ENCODE measurements at places on chromosomes 7 and 10. TPM values are rescaled to one million over a fixed set of nuclear protein-coding genes. Genes with fewer than 3 reads are reported as not detected.

- no peak for DNase-seq
Measured at GRCh38 chr7:151877911-151878835, 1.3 kb upstream of the PRKAG2 start.

DNA sequence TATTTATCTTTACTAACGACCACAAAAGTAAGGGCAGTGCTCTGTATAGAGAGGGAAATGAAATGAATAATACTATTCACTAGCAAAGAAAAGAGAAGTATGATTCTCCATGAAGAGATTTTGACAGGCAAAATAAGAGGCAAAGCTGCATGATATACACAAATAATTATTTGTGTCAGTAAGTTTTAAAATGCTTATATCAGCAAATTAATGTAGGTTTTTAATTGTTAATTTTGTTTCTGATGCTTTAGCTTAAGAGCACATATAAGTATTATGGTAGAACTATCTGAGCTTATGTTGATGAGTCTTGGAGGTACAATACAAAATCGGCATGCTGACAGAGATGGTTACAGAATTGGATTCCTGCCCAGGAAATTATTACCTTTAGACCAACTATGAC, 383.1 kb upstream of the VSTM2A start:
- DNase-seq, result no peak

The LOXL4 gene
- not detected for total RNA-seq

DNA sequence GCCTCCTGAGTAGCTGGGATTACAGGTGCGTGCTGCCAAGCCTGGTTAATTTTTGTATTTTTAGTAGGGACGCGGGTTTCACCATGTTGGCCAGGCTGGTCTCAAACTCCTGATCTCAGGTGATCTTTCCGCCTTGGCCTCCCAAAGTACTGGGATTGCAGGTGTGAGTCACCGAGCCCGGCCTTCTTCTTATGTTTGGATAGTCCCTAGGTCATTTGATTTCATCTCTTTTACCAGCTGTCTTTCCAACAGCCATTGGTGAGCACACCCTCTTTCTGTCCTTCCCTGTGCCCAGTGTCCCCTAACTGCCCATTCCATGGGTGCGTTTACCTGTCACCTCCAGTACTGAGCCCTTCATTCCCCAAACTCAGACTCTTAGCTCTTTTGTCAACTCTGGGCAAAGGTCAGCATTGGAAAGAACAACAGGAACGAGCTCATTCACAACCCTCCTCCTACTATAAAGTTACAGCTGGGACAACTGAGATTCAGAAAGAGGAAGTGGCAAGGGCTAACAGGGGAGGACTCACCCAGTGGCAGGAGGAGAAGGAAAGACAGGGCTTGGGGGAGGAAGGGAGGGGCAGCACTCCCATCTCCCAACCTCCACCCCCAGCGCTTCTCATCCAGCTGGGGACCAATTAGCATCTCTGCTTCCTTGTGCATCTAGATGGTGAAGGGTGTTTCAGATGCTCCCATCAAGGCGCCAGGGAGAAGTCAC, 5.6 kb downstream of the SSC4D start:
- DNase-seq, result no peak

DNA sequence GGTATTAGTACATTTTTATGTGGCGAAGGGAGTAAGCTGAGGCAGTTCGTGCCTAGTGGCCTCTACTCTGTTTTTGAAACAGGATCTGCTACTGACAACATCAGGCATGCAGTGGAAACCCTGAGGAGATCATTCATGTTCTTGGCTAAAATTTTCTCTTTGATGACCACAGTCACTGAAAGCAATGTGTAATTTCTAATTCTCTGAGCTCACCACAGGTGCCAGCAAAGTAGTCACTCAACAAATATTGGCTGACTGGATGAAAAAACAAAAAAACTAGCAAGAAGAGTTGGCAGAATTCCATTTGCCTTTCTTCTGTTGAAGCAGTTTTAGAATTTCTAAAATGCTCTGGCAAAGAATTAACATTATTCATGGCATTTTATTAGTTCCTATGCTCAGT, 176.5 kb upstream of the KCTD7 start:
- no peak for DNase-seq

GRCh38 chr7:80749270-80749669, 110.8 kb downstream of the CD36 start:
- no peak for DNase-seq

DNA sequence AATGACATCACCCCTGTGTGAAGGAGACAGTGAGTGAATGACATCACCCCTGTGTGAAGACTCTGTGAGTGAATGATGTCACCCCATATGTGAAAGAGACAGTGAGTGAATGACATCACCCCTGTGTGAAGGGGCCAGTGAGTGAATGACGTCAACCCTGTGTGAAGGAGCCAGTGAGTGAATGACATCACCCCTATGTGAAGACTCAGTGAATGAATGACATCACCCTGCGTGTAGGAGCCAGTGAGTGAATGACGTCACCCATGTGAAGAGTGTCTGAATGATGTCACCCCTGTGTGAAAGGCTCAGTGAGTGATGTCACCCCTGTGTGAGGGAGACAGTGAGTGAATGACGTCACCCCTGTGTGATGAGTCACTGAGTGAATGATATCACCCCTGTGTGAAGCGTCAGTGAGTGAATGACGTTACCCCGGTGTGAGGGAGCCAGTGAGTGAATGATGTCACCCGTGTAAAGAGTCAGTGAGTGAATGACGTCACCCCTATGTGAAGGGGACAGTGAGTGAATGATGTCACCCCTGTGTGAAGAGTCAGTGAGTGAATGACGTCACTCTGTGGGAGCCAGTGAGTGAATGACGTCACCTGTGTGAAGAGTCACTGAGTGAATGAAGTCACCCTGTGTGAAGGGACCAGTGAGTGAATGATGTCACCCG, 478.1 kb downstream of the PTPRN2 start:
- no peak for DNase-seq

The ZNF804B gene
- total RNA-seq, result not detected

DNA sequence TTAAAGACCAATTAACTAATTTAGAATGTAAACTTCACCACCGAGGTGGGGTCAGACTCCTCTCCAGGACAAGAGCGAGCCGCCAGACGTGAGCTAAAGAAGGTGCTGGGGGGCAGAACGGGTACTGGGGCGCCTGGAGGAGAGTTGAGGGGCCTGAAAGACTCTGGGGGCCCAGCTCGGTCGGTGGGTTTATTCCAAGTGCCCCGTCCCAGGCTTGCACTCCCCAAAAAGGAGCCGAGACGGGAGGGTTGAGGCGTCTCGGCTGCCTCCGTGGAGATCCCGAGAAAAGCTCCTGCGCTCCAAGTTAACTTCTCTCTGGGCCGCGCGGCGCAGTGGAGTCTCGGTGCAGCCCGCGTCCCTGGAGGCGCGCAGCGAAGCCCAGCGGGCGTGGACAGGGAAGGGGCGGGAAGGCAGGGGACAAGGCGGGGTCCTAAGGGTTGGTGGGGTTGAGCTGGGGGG, 553.3 kb downstream of the TFEC start:
- no peak for DNase-seq

GRCh38 chr10:38038932-38039245, 28.4 kb downstream of the ZNF33A start:
- no peak for DNase-seq

DNA sequence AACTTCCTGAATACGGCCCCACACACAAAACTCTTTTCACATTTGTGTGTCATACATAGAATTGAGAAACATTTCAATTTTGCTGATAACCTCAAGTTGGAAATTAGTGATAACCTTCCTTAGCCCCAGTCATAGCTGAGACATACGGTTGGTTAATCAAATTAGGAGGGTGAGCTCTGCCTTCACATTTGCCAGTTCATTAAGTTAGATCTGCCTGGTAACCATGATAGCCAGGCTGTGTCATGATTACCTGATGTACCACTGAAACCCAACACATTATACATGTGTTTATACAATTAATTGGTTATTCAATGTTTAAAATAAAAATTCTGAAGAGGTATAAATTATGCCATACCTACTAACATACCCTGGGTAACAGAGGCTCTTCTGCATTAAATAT, 60.8 kb upstream of the RAB11FIP2 start:
- DNase-seq, result no peak

DNA sequence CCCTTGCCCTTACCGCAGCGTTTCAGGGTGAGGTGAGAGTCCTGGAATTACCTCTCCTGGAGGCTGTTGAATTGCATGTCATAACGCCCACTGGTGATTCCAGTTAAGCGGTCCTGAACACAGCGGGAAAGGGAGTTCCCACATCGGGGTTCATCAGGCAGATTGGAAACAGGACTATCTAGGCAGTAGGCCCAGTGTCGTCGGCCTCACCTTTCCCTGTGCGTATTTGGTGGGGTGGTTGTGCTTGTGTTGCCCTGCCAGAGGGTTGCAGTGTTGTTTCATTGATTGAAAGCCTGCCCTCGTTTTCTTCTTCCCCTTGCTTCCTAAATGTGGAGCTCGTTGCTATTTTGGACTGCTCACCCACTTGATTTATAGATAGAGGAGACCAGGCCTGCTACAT, 10.6 kb upstream of the SUN1 start:
- DNase-seq, result no peak

DNA sequence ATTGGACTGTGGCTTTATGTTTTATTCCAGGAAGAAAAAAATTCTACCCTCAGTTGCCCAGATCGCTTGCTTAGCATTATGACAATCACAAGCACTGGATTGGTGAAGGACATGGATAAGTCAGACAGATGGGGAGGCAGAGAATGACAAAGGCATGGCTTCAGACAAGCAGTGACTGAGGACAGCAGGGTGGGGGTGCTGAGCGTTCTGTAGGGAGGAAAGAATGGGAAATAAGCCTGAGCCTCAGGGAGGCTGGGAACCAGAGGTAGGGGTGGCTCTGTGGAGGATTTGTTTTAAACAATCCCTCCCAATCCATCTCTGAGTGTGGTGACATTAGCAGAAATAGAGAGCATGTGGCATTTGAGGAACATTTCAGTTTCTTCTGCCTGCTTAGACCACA, 896.9 kb downstream of the CCSER2 start:
- DNase-seq, result no peak

GRCh38 chr7:33650828-33651227, 254.5 kb upstream of the BMPER start:
- no peak for DNase-seq

- no peak for DNase-seq
Measured at GRCh38 chr10:34031400-34031799, 696.9 kb upstream of the NRP1 start.

DNA sequence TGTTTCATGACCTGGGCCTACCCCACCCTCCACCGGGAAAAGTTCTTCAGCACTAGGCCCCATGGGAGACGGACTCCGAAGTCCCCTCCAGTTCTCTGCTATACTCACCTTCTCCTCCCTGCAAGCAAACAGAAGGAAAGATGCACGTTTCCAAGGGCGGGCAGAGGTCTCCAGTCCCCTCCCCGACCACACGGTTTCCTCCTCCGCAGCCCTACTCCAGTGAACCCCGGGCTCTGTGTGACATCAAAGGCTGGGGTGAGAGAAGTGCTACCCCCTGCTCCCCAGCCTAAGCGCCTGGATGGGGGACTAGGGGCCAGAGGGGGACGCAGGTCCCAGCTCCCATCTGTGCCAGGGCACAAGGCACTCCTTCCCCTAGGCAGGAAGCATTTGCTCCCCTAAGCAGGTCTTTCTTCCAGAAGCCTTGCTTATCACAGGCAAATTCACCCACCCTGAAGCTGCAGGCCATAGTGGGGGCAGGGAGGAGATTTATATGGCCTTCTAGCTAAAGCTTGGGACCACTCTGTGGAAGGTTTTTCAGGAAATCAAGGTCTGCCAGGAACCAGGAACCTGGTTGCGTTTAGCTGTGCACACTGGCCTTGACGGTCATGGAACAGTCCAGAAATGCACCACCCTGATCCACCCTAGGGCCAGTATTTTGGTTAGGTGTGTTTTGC, 52.8 kb downstream of the ASB13 start:
- DNase-seq, result no peak

DNA sequence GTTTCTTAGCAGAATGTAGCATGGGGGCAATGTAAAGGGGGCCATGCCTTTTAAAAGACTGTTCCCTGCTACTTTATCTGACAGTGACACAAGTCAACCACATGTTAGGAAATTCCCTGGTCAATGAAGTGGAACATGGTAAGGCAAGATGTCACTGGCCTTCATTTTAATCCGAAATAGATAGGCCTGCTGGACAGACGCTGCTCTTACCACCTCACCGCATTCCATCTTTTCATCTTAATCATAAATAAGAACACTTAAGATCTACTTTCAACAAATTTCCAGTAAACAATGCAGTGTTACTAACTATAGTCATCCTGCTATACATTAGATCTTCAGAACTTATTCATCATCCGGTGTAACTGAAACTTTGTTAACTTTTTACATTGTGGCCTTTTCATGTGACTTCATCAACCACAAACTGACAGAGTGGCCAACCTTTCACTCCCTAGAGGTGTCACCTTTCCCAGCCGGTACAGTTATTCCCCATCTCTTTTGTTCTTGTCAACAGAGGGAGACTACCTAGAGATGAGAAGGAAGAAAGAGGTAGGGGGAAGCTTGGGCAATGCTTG, 15.6 kb downstream of the ASB4 start:
- peak; percentile 36 for DNase-seq

DNA sequence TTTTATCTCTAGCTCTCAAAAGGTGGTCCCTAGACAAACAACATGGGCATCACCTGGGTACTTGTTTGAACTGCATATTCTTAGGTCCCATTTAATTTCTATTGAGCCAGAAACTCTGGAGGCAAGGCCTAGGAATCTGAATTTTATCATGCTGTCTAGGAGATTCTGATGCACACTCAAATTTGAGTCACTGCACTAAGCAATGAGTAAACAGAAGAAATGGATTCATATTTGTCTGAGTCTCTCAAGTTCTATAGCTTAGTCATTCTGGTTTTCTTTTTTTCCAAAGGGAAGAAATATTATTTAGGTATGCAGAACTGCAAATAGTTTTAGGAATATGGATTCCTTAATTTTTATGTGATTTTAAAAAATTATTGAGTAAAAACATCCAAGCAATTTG, 185.5 kb downstream of the SEMA3A start:
- DNase-seq, result no peak

The TLX1 gene
- total RNA-seq, result not detected

The PPP1R3A gene
- not detected for total RNA-seq

- DNase-seq, result peak; percentile 63
Measured at GRCh38 chr10:8061274-8062211, 7.1 kb downstream of the GATA3 start.

DNA sequence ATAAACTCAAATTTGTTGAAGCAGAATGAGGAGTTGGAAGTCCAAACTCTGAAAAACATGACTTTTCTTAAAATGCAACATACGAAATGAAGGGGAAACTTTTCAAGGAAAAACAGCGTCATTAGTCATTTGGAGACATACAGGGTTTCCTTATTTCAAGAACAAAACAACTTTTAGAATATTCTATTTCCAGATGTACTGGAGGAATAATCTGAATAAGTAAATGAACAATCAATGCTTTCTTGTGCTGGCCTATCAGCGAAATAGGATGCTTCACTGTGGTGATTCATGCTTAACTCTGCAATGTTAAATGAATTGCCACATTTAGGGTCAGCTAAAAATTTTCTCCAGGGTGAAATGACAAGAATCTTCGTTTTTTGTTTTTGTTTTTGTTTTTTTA, 114.3 kb downstream of the SEMA3C start:
- no peak for DNase-seq

- DNase-seq, result no peak
Measured at GRCh38 chr10:2744547-2745200, 322.7 kb upstream of the PFKP start.

GRCh38 chr10:93445097-93445960, 36.8 kb downstream of the MYOF start:
- DNase-seq, result no peak

The GCK gene
- total RNA-seq, result not detected

Data from activated CD4-positive, alpha-beta T cell treated with anti-CD3 and anti-CD28 coated beads, Interleukin-2, amount 10 ng/mL, durations not matched to agents 7 days and 5 days (primary cell).